ENCODE measurements at places on chromosomes 4 and X. TPM values are rescaled to one million over a fixed set of nuclear protein-coding genes. Genes with fewer than 3 reads are reported as not detected.

GRCh38 chrX:14775416-14775815, 97.5 kb downstream of the FANCB start:
- DNase-seq, result no peak

GRCh38 chr4:84479663-84480062, 19.4 kb downstream of the NKX6-1 start:
- no peak for DNase-seq

- DNase-seq, result peak; percentile 80
These were observed 50.2 kb upstream of the TADA2B start for GRCh38 chr4:6992728-6993677.

DNA sequence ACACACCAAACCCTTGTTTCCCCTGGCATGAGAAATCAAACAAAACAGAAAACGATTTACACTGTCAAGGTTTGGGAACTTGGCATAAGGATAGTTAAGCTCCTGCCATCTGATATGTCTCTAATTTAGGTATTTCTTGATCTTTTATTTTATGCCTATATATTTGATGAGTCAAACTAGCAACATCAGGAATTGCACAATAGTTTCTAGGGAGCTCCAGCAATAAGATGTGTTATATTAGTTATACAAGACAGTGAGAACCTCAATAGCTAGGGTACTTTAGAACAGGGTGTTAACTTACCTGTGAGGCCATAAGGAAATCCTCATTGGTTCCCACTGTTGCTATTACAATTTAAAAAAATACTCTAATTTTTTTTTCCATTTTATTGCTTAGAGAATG, 474.2 kb downstream of the GBA3 start:
- DNase-seq, result no peak

EVC2 gene
- 1.6 TPM for polyA plus RNA-seq

TMEM187 gene
- polyA plus RNA-seq, result 12.4 TPM

DNA sequence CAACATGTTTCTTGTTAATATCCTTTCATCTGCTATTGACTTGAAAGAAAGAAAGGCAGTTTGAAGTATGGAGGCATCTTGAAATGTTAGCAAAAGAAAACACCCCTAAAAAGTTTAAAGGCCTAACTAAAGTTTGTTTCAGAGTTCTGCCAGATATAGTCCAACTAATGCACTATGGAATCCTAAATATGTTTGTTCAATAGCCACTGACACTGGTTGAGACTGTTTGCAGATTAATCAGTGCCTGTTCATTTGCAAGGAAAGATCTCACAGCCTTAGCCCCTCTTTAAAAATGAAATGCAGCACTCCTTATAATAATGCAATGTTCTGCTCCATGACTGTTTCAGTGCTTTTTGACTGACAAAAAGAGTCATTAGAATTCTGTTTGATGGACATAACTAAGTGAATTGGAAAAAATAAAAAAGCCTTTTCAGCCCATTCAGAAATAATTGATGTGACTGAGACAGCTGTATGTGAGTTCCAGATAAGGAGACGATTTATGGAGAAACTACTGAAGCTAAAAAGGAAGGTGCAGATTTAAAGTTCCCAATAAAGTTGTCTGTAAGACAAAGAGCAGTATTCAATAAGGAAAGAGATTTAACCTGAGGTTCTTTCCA, 192.0 kb downstream of the PCDH7 start:
- no peak for DNase-seq

- DNase-seq, result no peak
These were observed 54.1 kb downstream of the SYTL5 start for GRCh38 chrX:38060331-38060878.

- DNase-seq, result no peak
These were observed 269.0 kb downstream of the ADGRA3 start for GRCh38 chr4:22246847-22247246.

- DNase-seq, result no peak
These were observed 194.7 kb upstream of the TLL1 start for GRCh38 chr4:165678236-165678935.

F8 gene
- polyA plus RNA-seq, result 15.1 TPM

LIAS gene
- 30.5 TPM for polyA plus RNA-seq

DNA sequence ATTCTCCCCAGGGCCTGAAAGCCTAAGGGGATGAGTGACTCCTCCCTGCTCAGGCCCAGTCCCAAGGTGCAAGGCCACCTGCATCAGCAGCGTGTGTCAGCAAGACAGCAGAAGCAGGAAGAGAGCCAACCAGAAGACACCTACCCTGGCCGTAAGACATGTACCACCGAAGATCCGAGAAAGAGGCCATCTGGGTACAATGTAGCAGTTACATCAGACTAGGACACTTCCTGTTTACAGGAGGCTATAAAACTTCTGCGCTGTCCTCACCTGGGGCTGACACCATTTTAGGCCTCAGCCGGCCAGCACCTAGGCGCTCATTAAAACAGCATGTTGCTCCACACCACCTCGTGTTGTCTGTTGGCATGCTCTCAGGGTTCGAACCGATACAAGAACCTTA, 19.1 kb upstream of the HERC6 start:
- no peak for DNase-seq

UGT2A1 gene
- 2.4 TPM for polyA plus RNA-seq

USP9X gene
- polyA plus RNA-seq, result 12.0 TPM

DNA sequence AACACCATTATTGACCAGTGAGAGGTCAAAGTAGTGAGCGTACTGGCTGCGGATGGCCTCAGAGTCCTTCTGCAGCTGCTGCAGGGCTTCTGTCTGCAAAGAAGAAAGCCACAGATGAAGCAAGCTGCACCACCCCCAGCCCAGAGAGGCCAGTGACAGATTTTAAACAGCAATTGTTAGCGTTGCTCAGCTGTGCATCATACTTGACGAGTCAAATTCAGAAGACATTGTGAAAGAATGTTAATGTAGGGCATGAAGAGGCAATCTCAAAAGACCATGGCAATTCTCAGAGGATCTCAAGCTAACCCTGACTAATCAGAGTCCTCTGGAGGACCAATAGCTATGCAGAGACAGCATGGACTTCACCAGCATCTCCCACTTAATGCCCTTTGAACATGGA, 16.6 kb downstream of the DKC1 start:
- DNase-seq, result no peak

SLC6A14 gene
- not detected for polyA plus RNA-seq

DNA sequence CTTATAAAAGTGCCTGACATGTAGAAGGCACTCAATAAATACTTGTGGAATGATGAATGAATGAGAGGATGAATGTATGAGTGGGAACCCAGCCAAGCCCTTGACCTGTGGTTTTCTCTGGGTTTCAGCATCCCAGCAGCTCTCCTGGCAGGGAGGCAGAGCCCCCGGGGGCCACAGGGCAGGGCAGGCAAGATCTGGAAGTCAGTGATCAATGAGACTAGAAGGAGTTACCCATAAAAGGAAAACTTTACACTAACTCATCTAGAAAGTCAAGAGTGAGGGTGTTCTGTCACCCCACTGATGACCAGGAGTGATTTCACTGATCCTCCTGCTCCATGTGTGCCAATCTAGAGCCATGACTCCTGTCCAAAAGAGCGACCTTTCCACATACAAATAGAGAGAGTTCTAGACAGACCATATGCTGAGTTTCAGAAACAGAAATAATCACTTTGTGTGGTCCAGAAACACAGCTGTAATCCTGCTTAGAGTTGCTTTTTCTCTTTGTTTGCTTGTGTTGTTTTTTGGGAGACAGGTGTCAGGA, 37.4 kb downstream of the MGARP start:
- no peak for DNase-seq

GRCh38 chr4:187276736-187277408, 553.2 kb upstream of the FAT1 start:
- DNase-seq, result no peak

DNA sequence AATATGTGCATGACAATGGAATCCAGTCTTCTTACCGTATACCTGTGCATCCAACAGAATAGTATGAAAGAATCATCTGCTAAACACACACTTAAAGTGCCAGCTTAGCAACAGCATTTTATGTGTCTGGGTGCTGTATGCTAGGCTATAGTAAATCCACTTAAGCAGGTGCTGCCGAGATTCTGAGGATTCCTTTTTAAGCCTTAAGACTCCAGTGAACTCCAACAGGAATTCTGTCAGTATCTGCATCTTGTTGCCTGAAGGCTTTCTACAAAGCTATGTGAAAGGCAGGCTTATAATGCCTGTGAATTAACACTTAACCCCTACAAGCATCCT, 1076.4 kb upstream of the PABPC4L start:
- DNase-seq, result no peak

- DNase-seq, result no peak
These were observed 207.4 kb downstream of the TMA16 start for GRCh38 chr4:163701916-163702315.

GRCh38 chr4:15186806-15187205, 184.5 kb downstream of the CPEB2 start:
- no peak for DNase-seq

GRCh38 chrX:135347381-135348016, 38.2 kb downstream of the ETDC start:
- no peak for DNase-seq

DNA sequence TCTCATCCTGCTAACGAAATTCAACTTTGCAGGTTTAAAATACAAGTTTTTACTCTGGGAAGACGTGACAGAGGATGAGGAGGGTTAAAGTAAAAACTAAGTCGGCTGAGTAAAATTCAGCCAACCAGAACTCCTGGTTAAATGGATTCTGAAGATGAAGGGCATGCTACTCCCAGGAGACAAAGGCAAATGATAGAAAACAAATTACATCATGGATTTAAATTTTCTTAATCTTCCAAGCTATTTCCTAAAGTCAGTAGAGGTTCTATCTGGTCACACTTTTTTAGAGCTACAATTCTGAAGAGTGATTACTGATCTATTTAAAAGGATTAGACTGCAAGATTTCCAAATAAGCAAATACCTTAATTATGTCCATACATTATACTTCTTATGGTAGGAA, 47.9 kb downstream of the ZNF827 start:
- no peak for DNase-seq

Measured in kidney (tissue), 22 donors.